ENCODE measurements at places on chromosomes 5 and 9. TPM values are rescaled to one million over a fixed set of nuclear protein-coding genes. Genes with fewer than 3 reads are reported as not detected.

Gene C8G
- 1.7 TPM for total RNA-seq

Gene LCN9
- not detected for total RNA-seq

Gene PRRX2
- total RNA-seq, result 1.2 TPM

Gene ADAMTS16
- total RNA-seq, result not detected

Gene PCDHGB1
- total RNA-seq, result 1.4 TPM

Gene LVRN
- total RNA-seq, result 0.17 TPM

Gene PCDHAC1
- 0.17 TPM for total RNA-seq

Gene C5orf34
- 2.4 TPM for total RNA-seq

Gene SLC27A6
- total RNA-seq, result not detected

Gene FGFR4
- 2.6 TPM for total RNA-seq
